ENCODE measurements at places on chromosomes 11 and 22.

- DNase-seq, result no peak
These were observed 8.1 kb downstream of the P2RX6 start for GRCh38 chr22:21022955-21023614.

DNA sequence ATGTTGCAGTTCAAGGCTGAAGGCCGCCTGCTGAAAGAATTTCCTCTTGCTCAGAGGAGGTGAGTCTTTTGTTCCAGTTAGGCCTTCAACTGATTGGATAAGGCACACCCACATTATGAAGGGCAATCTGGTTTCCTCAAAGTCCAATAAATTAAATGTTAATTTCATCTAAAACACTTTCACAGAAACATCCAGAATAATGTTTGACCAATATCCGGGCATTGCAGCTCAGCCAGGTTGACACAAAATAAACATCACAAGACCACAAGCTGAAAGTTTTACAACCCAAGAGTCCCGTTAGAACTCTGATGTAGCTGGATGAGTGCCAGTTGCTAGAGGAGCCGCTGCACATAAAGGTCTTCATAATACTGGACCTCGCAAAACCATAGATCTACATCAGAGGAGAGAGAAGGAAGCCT, 64.9 kb upstream of the EED start:
- no peak for DNase-seq

DNA sequence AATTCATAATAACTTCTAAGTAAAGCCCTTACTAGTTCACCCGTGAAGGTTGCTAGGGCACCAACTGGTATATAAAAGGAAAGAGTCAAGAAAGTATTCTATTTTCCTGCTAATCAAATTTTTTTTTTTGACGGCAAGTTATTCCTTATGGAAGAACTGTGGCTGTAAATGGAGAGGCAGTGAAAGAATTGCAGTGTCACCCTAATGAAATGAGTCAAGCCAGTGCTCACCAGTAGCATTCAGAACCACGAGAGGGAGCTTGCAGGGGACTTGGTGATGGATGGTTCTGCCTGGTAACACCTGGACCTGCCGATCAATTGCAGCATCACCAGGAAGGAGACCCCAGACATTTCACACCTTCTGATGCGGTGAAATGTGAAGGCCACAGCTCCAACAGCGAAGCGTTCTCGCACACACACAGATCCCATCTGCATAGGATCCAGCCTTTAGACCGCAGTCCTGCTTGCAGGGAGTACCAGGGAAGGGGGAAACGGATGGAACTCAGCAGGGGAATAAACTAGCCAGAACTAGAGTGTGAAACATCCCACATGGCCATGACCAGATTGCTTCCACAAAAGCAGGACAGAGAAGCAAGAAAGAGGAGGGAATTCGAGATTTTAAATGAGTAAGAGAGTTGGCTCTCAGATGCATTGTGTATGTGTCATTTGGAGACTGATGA, 326.2 kb downstream of the TBC1D22A start:
- no peak for DNase-seq

DNA sequence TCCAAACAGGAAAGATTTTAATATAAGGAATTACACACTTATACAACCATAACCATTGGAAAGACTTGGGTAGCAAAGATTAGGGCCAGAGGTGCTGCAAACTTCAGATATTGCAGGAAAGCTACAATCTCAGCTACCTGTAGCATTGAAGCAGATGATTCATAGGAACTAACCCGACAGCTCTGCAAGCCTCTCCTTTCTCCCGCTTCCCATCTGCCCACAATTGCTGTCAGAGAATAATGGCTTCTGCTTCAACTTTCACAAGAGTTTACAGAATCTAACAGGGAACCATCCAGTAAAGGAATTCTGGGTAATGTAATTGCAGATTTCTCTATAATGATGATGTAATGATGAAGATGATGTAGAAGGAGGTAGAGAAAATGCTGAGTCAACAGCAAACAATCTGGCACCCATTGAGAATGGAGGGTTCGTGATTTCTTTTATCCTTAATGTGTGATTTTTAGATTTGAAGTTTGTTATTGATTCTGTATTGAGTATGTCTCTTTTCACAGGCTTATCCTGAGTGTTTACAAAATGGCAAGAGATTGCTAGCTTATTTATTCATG, 70.8 kb upstream of the USP47 start:
- no peak for DNase-seq

- no peak for DNase-seq
These were observed 3.3 kb upstream of the GCAT start for GRCh38 chr22:37804352-37804880.
